ENCODE measurements at places on chromosomes 13 and 19.

DNA sequence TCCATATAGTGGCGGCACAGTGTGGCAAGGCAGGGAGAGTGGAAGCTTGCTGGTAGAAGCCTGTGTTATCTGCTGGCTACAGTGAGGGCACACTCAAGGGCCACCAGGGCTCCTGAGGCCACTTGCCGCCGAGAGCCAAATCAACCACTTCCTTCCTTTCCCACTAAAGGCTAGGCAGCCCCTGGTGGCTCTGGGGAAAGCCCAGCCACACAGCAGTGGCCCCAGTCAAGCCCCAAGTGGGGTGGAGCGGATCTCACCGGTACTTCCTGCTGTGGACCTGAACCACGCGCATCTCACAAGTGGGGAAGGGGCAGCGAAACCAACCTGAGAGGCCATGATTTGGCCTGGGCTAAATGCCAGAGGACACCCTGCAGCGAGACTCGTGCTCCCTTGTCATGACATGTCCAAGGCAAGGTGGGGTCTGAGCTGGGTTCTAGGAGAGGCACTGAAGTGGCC, 21.9 kb upstream of the SLC35E1 start:
- no peak for DNase-seq

DNA sequence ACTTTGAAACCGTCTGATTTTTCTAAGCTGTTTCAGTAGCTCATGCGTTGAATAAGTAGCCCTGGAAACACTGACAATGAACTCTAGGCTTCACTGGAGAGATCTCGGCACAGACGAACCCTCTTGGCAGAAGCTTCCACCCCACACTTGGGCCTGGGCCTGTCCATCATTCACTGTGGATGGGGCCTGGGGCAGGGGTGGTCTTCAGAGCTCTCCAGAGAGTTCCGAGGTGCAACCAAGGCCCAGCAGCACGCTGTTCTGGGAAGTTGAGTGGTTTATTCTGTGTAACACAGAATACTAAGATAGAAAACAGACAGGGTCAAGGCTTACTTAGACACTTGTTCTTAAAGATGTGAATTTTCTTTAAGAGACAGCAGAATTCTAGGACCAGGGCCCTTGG, 21.9 kb downstream of the NAXD start:
- no peak for DNase-seq

- no peak for DNase-seq
These were observed 18.4 kb upstream of the OVOL3 start for GRCh38 chr19:36092566-36092965.

DNA sequence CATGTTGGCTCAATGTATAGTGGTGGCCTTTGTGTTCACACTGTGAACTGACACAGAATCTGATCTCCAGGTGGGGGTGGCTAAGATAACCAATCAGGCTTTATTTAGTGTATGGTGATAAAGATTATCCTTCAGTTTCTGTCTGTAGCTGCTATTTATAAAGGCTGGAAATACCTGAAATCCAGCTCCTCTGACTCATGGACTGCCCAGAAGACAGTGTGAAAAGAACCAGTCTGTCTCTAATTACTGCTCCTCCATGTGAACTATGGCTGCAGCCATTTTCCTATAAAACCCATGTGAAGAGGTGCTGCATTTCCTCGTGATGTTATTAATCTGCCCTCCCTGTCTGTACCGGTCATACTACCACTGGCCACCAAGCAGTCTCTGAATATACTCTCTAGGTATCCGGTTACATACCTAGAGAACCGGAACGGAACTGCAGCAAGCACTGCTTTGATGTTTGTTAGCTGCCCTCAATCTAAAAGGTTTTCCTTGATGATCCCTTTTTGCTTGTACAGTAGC, 238.0 kb downstream of the LHFPL6 start:
- peak; percentile 62 for DNase-seq

- DNase-seq, result no peak
These were observed 121.8 kb downstream of the CRYL1 start for GRCh38 chr13:20403826-20404225.
